ENCODE measurements at places on chromosomes 2 and 18.
A peak's percentile ranks its signal among the peaks of the same experiment; 100 is the strongest.

DNA sequence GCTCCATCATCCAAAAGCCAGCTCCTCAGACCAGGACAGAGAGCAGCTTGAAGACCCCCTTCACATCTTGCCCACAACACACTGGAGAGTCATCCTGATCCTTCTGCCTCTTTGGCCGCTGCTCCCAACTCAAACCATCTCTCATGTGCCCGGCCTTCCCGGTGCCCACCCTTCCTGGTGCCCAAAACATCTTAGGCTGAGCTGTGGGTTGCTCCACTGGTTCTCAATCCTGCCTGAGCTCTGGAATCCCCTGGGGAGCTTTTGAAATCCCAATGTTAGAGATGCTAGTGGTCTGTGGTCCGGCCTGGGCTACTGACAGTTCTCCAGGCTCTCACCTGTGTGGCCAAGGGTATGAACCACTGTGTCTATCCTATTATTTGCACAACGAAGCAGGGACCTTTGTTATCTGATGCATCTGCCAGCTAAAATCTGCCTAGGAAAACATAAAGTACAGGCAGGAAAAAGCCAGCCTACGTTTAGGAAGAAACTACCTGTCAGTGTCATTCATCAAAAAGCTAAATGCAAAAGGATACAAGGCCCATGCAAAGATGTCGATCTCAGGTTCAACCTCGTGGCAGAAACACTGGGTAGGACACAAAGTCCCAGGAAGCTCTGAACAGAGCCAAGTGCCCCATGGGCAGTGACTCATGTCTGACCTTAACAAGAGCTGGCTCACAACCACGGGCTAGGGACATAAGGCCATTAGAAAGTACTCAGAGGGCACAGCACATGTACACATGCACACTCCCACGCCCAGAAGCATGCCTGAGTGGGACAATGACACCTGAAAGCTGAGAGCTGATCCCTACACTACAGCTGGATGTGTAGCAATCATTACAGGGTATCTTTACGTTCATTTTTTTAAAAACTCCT is 30.8 kb downstream of the TBC1D8 start:
- peak; percentile 97 for DNase-seq

- no peak for DNase-seq
Observed at GRCh38 chr2:54471221-54471711, 15.1 kb downstream of the SPTBN1 start.

GRCh38 chr2:42047488-42048298 is at the start of gene PKDCC:
TSS of gene PKDCC (plus strand) at chr2:42048021. CDS start at chr2:42048200, 179 bp downstream.
- peak; percentile 13 for DNase-seq

GRCh38 chr2:84808279-84808678 is 72.6 kb downstream of the TRABD2A start:
- no peak for DNase-seq

- DNase-seq, result no peak
Observed at GRCh38 chr18:57433482-57433881, 1.7 kb upstream of the ONECUT2 start.

DNA sequence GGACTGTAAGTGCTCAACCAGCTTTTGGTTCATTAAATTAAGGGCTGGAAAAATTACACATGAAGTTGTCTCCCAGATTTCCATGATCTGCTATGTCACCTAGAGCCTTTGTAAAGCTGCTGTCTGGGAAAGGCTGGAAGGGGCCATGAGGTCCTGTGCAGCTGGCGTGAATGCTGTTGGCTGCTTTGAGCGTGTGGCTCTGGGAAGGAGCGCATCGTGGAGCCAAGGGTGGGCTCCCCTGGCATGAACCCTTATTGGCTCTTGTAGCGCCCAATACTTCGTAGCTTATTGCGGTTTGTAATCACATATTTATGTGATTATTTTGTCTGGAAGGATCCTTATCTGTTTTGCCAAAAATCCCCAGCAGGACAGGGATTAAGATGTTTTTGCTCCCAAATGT is 70.5 kb upstream of the LMAN1 start:
- no peak for DNase-seq

DNA sequence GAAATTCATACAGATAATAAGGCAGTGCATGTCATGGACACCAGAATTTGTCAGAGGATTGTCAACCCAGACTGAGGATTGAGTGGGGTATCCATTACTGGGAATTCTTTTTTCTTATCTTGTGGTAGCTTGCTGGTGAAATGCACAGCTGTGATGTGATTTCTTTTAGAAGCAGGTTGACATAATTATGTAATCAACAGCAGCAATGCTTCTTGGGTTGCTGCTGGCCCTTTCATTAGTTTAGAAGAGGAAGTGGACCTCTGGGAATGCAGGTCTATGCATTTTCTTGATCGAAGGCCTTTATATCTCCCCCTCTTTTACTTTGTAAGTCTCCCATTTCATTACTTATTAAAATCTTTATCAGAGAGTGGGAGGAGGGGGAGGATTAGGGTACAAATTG is 319.9 kb downstream of the AGPS start:
- DNase-seq, result peak; percentile 30

DNA sequence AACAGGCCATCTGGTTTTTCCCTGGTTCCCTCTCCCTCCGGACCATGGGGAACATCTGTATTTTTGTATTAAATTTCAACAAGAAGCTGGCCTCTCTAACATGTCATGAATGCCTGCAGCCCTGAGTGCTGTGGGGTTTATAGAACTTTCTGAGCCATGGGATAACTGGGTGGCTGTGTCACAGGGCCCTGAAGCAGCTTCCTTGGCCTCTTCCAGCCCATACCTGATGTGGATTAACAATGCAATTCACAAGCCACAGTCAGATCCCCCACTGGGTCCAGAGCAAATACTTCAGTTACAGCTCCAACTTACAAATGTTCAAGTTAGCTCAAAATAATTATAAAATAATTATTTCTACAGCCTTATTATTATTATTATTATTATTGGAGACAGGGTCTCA is 307.8 kb upstream of the CELF4 start:
- no peak for DNase-seq

- DNase-seq, result no peak
Observed at GRCh38 chr2:177466337-177467195, 74.0 kb downstream of the AGPS start.

GRCh38 chr2:3283206-3283605 is 94.4 kb downstream of the EIPR1 start:
- no peak for DNase-seq

GRCh38 chr18:47936952-47937351 is 6.5 kb upstream of the SMAD2 start:
- DNase-seq, result peak; percentile 38

- no peak for DNase-seq
Observed at GRCh38 chr2:69185807-69186206, 172.8 kb downstream of the ANTXR1 start.

DNA sequence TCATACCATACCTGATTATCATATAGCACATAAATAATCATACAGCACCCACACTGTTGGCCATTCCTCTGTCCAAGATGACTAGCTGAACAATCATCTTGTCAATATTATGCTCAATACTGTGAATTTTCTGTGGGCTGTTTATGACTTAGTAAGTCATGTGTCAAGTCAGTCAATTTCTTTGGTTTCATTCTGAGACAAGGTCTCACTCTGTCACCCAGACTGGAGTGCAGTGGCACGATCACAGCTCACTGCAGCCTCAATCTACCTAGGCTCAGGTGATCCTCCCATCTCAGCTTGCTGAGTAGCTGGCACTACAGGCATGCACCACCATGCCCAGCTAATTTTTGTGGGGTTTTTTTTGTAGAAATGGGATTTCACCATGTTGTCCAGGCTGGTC is 5.7 kb downstream of the MCM6 start:
- no peak for DNase-seq

GRCh38 chr2:217830061-217830460 is 172.7 kb downstream of the TNS1 start:
- DNase-seq, result no peak

GRCh38 chr2:218366621-218367414 is 10.2 kb downstream of the CATIP start:
- DNase-seq, result no peak

Measured in inflammatory macrophage (primary cell).